Kidney tubule cell (primary cell): ENCODE measurements at places on chromosomes 7 and 10.

GRCh38 chr10:35456153-35456720, 119.9 kb downstream of the CCNY start:
- DNase-seq, result no peak

- DNase-seq, result peak; percentile 56
These were observed 10.9 kb upstream of the AOAH start for GRCh38 chr7:36735172-36735571.

DNA sequence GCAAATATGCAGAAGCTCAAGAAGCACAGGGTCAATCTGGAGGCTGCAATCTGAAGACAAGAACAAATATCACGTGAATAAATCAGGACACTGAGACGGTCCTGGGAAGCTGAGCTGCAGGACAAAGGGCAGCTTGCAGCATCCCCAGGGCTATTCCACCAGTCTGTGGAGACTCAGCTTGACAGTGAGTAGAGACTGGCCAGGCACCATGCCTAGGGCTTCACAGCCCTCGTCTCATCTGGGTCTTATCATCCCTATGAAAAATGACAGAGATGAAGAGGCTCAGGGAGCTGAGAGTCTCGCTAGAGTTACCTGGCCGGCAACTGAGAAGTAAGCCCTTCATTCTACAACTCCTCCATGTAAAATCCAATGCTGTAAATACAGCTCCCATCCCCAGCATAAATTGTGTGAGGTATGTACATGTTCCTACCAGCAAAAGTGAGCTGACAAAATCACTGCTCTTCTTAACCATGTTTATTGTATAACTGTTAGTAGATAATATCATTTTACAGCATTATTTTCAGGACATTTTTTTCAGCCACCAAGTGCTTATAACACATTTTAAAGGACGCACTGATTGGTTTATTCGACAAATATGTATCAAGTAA, 186.6 kb upstream of the IGFBP3 start:
- no peak for DNase-seq

- DNase-seq, result no peak
These were observed 457.9 kb upstream of the TPK1 start for GRCh38 chr7:145293754-145294153.

- DNase-seq, result no peak
These were observed 22.3 kb downstream of the DLG5 start for GRCh38 chr10:77904100-77904840.

DNA sequence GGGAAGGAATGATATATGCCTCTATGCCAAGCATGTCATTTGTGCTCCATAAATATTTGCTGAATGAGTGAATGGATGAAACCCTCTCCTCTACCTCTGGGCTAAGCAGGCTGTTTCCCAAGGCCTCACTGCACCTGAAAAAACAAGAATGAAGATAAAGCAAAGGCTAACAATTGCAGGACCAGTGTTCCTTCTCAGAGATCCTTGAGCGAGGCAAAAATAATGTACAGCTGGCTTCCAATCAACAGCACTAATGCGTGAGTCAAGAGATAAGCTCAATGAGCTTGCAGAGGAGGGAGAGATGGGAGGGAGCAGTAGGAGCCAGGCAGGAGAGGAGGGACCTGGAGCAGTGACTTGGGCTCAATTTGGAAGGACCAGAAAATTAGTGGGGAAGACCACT, 144.5 kb upstream of the NFE2L3 start:
- no peak for DNase-seq

GRCh38 chr10:52332815-52333214, 18.7 kb downstream of the DKK1 start:
- no peak for DNase-seq

DNA sequence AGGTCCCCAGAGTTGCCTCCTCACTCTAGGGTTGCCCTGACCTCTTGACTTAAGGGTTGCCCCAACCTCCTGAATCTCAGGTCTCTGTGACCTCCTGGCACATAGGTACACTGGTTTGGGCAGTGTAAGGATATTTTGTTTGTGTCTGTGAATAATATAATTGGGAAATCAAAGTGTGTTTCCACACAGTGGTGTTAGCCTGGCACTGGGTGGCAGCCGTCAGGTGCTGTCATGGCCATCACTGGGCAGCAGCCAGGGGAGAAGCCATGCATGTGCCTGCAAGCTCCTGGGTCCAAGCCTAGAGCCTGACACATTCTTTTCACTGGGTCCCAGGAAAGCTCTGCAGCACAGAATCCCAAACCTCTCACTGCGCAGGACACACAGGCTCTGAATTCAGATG, 3.6 kb upstream of the CCDC201 start:
- no peak for DNase-seq

- DNase-seq, result no peak
These were observed 270.5 kb downstream of the BICC1 start for GRCh38 chr10:58782876-58783851.

DNA sequence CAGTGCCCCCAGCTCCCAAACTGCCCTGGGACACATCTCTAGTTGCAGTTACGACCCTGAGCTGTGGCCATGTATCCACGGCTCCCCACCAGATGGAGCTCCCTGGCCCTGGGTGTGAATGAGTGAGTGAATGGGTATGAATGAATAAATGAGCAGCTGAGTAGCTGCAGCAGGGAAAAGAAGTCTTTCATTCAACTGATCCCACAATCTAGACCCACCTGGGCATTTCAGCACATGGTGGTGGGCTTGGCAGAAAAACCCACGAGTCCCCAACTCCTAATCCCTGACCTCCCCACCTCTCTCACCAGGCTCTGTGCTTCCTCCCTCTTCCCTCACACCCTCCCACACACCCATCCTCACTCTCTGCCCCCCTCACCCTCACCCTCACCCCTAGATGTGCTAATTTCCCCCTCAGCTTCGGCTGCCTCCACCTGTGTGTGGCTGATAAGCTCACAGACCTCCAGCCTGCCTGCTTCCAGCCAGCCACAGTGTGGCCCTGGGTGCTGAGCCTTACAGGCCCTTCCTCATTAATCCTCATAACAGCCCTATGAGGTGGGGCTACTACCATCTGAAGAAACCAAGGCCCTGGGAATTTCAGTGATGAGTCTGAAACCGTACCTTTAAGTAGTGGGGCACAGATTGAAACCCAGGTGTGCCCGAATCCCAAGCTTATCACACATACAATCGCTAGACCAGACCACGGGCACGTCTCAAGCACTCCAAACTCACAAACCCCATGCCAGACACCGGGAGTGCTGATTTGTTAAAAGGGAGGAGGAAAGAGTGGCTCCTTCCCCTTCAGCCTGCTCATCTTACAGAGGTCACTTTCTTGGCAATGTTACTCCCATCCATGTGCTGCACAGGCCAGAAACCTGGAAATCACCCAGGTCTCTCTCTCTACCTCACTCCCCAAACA, 2.2 kb upstream of the ATP6V1F start:
- DNase-seq, result peak; percentile 6

DNA sequence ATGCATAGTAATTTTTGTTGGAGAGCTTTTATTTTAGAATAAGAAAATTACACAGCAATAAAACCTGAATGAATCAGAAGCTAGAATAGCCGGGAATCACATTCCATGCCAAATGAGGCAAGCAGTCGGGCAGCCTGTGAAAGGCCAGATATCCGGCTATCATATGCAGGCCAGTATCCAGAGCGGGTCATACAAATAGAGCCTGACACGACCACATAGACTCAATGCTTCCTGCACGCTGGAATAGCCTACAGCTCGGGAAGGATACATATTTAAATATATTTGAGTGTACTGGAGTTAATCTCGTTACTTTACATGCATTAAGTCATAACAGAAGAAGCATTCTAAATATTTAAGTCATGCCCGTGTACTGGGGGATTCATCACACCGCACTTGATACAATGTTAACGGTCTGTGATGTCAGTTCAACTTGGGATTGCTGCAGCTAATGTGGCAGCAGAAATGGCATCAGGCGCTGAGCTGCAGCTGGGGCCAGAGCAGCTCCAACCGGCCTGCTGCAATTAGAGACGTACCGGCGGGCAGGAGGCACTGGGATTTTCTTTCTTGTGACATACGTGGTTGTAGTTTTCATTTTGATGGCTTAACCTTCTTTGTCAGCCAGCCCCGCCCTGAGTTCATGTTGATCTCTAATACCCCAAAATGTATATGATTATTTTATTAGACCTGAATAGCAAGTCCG, 112.0 kb downstream of the EBF3 start:
- peak; percentile 85 for DNase-seq

DNA sequence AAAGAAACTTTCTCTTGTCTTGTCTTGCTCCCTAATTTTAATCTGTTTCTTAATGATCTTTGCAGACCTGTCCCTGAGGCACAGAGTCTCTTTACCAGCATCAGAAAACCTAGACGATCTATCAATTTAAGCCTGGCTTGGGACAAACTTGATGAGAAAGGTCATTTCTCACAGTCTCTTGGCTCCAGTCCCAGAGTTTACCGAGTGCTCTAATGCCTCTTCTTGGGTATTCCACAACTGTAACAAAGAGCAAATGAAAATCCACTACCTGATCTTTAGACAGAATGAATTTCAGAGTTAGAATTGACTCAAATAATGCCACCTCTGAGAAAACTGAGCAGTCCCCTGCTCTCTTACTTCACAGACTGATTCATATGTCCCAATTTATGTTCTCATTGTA, 106.4 kb upstream of the DNAJB12 start:
- no peak for DNase-seq

DNA sequence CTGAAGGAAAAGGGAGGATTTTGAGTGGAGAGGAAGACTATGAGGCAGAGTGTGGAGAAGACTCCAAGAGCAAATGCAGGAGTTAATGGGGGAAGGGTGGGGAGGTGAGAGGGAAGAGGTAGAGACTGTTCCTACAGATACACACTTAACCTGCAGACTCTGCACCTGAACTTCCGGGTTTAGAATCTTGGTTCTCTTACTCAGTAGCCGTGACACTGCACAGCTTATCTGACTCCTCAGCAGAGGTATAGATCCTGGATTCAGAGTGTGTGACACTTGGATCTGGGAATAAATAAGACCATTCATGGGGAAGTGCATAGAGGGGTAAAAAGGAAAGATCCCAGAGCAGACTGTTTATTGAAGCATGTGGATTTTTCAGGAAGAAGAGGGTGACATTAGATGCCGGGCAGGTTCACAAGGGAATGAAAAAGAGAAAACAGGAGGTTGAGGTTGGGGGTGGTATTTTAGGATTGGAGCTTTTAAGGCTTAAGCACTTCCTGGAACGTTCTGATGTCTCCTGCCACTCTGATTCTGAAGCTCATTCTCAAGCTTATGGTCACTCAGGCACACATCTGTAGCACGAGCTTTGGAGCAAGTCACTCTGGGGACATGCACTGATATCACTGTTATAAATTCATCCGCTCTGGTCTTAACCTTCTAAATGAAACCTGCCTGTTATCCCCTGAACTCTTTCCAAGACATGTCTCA, 5.7 kb upstream of the ZC3HAV1L start:
- DNase-seq, result no peak

DNA sequence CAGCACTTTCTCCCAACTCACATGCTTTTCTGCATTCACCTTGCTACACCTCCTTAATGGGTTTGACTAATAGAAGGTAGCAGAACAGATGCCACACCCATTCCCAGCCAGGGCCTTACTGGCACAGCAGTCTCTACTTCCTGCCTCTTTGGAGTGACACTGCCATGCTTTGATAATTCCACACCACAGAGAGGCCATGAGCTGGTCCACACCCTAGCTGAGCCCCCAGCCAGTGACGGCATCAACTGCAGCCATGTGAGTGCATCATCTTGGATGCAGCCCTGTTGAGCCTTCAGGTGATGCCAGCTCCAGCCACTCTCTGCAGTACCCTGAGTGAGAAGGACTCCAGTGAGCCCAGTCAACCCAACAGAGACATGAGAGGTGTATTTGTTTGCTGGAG, 27.5 kb upstream of the EZH2 start:
- peak; percentile 18 for DNase-seq

DNA sequence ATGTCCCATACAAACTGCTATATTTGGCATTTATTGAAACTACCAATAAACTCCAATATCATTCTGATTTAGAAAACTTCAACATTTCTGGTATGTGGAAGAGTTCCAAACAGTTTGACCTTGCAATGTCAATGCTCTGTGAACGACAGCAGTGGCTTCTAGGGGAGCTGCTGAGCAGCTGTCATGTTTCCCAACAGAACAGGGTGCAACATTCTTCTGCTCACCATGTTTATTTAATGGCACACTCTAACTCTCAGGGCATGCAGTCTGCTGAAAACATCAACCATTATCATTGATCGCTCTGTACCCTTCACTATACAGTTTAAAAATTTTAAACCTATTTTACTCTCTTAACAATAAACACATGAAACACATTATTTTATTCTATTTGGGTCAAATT, 25.9 kb downstream of the LMOD2 start:
- DNase-seq, result no peak

GRCh38 chr7:45573661-45574415, at the start of gene ADCY1:
ADCY1 (plus strand) TSS chr7:45574368; CDS start chr7:45574544, 176 bp downstream.
- peak; percentile 6 for DNase-seq

GRCh38 chr10:84531396-84531795, 203.0 kb downstream of the CCSER2 start:
- DNase-seq, result peak; percentile 31

DNA sequence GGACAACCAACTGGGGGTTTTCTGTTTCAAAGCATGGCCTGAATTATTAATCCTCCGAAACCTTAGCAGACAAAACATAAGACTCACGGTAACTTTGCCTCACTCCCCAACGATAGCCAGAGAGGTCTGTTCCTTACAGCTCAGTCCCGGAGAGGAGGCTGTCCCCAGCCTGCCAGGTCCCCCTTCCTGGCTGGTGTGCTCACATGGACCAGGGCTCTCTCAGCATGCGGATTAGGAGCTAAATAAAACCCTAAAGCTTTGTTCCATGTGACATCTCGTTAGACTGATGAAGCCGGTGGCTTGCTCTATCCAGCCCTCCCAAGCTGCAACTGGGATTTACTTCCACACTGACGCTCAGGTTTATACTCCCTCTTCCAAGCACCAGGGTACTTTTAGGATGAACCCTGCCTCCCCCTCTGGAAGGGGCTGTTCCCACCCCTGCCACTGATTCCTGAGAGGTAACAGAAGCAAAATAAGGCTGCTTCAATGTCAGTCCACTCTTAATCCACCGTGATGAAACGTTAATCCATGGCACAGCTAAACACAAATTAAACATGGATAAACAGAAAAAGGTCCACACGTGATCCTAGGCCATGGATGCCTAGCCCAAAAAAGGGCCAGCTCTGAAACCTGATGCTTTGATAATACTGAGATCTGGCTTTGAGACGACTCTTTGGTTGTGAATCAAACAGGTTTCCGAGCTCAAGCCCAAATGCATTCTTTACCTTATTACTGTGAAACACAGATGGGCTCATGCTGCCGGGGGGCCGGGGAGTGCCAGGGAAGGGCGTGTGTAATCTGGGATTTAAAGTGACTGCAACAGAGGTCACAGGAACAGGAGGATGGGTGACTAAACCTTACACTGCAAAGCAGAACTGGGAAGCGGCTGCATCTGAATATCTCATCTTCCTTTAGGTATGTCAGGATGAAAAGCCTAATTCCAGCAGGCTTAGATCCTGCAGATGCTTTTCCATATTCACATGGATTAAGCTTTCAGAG, 86.2 kb downstream of the ZRANB1 start:
- no peak for DNase-seq

GRCh38 chr7:111982133-111982532, 224.1 kb downstream of the DOCK4 start:
- DNase-seq, result no peak

GRCh38 chr10:20893297-20893696, 3.8 kb downstream of the NEBL start:
- DNase-seq, result no peak

GRCh38 chr7:27196287-27196767, 3.6 kb downstream of the HOXA13 start:
- DNase-seq, result peak; percentile 68

GRCh38 chr7:39280337-39280736, 285.9 kb upstream of the YAE1 start:
- no peak for DNase-seq
